T-cell (primary cell): ENCODE measurements at places on chromosomes 1 and 21.
A peak's percentile ranks its signal among the peaks of the same experiment; 100 is the strongest.

DNA sequence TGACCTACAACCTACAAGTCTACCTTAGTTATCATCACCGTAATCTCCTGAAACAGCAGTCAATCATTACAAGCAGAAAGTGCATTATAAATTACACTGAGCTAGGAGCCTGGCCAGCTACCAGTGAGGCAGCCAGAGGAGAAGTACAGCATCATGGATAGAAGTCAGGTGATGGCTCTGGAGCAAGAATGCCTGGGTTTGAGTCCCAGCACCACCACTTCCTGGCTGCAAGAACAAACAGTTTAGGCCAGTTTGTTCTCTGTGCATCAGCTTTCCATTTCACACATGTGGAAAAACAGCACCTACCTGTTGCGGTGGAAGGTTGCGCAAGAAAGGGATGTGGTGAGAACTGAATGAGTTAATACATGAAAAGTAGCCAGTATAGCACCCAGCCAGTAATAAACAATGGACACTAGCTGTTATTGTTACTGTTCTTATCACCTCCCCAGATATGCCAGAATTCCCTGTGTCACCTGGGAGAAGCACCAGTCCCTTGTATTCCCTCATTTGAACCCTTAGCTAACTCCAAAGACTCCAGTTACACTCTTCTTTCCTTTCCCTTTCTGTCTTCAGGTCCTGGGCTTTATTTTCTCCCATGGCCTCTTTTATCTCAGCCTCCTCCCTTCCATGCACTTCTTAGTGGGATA is 9.0 kb downstream of the CREG1 start:
- DNase-seq, result no peak

GRCh38 chr1:81478219-81478618 is 322.5 kb upstream of the ADGRL2 start:
- DNase-seq, result no peak

DNA sequence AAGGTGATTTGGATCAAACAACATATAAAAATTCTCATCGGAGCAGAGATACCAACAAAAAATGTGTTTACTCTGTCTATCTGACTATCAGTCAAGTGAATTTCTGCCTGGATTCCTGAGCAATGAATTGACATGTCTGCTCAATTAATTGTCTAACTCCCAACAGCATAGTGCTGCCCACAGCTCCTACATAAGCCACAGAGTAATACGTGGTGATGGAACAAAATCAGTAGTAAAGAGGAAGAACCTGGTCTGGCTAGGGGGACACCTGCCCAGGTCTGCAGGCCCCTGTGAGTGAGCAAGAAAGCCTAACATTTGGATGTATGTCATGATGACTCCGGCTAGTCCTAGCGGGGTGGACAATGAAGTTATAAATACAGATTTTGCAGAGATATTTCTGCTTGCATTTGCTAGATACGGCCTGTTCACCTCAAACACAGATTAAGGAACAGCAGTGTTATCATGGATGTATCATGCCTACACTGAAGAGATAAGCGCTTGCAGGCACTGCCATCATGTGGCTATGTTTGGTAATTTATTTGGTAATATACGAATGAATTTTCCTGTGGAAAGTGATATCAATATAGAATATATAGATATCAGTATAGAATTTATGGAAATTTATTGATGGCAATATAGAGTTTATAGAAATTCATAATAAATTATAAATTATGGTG is 69.6 kb upstream of the LRRC8B start:
- DNase-seq, result peak; percentile 54

DNA sequence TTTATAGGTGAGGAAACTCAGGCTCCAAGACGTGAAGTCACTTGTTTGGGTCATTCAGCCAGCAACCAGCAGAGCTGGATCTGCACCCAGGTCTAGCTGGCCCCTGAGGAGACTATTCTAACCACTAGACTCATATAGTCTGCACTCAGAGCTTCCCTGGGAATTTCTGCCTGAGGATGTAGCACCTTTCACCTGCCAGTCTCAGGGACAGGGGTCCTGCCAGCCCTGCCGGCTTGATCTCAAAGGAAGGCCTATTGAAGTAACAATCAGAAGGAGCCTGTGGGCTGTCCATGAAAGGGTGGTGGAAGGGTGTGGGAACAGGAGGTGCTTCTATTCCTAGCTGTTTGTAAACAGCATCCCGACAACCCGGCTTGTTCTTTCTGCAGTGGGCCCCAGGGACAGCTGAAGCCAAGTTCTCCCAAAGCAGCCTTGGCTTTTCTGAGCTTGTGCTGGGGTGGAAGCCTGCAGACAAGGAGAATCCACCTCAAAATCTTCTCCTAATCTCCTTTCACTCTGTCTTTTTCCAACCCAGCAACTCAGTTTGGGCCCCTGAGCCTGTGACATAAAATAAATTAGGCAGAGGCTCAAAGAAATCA is 7.8 kb downstream of the LMOD1 start:
- DNase-seq, result no peak

DNA sequence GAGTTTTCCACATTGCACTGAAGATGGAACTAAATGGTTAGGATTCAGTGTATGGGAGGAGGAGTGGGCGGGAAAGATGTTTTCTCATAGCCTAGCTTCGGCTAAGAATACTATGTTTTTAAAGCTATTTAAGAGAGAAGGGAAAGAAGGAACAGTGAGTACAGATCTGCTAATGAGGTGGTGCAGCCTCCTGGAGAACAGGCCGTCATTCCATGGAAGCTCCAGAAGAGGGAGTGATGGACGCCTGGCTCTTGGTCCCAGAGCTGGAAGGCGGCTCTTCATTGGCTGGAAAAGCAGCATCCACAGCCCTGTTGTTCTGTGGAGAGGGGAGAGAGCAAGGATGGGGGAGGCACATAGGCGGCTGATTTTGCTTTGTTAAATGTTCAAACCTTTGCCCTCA is 6.9 kb downstream of the CAMK1G start:
- no peak for DNase-seq

DNA sequence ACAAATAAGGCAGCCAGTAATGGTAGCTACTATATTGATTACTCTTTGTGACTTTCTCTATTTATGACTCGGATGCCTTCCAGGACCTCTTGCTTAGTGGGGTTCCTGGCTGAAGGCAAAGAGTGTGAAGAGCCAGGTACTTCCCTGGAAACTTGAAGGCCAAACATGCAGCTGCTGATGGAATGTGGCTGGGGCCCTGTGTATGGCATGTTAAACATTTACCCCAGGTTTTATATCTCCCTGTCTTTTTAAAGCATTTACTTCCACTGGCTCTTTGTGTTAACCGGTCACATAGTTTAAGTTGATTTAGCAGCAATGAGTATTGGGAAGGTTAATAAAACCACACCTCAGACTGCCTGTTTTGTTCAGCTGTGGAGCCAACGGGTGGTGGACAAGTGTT is 45.7 kb upstream of the PAXBP1 start:
- no peak for DNase-seq

DNA sequence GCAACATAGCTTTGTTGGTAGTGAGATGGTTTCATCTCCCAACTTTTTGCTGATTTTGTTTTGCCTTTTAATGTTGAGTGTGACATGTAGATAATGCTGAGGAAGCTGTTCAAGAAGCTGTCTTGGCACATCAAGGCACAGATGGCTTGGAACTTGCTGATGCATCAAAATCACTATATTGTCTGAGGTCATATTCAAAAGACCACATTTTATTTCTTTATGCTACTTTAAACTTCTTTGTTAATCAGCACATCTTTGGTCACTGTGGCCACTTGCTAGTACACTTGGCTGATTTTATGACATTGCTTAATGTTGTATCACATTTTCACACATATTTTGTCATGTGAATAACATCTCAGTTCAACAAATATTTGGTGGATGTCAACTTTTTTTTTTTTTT is 87.1 kb upstream of the BCL10 start:
- DNase-seq, result no peak

GRCh38 chr1:115327270-115327669 is 10.8 kb downstream of the NGF start:
- no peak for DNase-seq

DNA sequence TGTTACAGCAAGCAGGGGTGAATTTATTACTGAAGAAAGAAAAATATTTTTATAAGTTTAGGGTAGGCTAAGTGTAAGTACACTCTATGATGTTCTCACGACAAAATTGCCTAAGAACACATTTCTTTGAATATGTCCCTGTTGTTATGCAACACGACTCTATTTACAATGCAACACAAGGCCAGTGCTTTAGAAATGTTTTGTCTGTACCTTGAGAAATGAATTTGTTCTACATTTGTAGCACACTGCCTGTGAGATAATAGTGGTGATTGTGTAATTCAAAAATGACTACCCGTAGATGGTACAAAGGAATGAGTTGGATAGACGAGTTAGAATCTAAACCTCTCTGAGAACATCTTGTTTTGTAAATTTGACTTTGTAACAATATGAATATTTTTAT is 63.7 kb upstream of the IGSF5 start:
- no peak for DNase-seq

DNA sequence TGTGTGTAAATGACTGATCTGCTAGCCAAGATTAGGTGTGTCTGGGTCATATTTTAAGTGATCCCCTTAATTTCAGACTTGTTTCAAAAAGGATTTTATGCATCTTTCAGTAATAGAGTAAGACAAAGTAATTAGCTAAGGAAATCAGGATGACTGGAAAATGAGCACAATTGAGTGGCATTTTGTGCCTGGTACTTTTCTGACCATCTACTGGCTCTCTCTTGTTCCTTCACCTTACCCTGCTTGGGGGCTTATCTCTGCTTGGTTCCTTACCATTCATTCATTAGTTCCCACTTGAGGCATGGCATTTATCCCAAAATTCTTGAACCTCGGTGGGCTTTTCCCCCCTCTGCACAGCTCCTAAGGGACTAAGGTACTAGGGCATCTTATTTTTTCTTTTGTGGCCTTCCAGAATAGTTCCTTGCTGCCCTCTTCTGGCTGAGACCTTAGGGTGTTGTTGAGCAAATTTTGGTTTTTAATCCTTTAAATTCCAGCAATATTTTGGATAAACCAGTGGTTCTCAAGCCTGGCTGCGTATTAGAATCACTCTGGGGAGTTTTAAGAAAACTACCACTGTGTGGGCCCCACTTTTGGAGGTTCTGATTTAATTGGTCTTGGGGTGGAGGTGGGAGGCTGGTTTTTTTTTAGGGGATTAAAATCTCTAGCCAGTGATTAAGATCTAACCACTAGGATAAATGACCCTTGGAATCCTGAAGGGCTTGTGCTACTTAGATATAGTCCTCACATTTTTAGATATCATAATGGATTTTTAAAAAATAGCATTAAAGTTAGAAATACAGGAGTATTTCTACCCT is 50.8 kb downstream of the HS2ST1 start:
- DNase-seq, result no peak
